OCI-M1 (cell line): ENCODE measurements at places on chromosomes 6 and 20.

DNA sequence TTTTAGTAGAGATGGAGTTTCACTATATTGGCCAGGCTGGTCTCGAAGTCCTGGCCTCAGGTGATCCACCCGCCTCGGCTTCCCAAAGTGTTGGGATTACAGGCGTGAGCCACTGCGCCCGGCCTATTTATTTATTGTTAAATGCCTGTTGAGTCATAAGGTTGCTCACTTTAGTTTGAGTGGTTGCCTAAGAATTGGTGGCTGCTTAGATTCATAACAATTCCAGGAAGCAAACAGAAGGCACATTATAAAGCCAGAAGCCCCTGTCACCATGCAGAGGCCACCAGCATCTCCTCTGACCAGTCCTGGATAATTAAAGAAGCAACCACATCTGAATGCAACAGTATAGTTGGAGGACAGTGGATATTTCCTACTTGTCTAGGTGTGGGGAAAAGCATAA is 24.0 kb upstream of the ARMH2 start:
- DNase-seq = no peak

- peak; percentile 91 for DNase-seq
These were observed 129.4 kb upstream of the RIN2 start for GRCh38 chr20:19628570-19629134.

GRCh38 chr20:14295238-14295637 is 42.2 kb downstream of the FLRT3 start:
- DNase-seq = no peak

GRCh38 chr6:161407581-161407980 is 133.7 kb upstream of the AGPAT4 start:
- peak; percentile 94 for DNase-seq

DNA sequence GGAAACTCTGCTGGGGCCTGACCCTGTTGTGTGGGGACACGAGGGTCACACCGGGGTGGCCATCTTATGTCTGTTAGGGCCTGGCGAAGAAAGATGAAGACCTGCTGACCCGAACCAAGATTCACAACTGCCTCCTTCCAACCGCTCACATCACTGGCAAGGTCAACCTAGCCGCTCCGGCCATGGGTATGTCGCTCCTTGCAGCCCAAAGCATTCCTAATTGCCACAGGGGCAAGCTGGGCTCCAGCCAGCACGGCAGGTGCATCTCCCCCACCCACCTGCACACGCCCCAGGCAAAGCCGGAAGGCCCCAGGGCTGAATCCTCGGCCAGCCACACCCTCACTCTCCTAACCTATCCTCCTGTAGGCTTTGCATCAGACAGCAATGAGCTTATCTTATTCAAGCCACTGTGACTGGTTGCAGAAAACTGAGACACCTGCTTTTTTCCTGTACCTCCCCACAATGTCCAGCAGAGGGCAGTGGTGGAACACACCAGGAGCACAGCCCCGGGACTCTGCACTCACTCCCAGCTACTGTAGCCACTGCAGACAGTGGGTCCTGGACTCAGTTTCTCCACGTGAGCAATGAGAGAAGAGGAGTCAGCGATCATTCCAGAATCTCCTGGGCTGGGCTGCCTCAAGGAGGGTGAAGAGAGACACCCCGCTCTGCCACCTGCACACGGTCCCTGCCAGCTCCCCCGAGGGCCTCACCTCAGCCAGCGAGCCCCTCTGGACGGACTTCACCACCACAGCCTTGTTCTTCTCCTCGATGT is 170.2 kb downstream of the PREX1 start:
- DNase-seq = peak; percentile 88

GRCh38 chr20:2172305-2173175 is 70.9 kb downstream of the STK35 start:
- peak; percentile 81 for DNase-seq

DNA sequence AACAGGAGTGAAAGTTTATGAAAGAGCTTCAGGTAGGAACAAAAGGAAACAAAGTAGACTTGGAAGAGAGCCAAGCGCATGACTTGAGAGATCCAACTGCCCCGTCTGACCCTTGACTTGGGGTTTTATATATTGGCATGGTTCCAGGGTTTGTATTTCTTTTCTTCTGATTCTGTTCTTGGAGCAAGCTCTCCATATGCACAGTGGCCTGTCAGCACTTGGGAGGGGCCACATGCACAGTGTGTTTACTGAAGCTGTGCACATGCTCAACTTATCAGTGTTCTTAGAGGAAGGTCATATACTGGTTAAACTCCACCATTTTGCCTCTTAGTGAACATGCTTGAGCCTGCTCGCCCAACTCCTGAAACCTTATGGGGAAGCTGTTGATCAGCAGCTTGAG is 953.7 kb downstream of the TFAP2A start:
- peak; percentile 16 for DNase-seq

DNA sequence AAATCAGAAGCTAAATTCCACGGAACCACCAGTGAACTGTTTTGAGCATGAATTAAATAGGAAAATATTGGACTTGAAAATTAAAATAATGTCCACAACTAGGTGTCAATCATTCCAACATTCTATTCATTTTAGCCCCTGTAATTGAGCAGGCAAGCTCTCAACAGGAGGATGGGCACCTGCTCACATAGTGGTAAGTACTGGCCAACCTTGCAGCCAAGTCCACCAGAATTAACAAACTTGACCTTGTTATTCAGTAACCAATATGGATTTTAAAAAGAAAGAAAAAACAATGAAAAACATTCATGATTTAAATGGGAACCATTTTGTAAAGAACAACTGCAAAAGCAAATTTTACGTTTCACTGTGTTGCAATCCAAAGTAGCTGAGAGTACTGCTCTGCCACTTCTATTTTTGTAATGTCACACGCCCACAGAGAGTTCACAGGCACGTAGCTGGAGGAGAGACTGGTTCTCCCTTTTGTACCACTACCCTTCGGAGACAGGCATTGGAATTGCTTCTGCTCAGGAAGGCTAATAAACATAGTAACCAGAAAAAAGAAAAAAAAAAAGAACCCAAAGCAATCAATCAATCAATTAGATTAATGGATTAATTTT is 75.2 kb upstream of the F13A1 start:
- no peak for DNase-seq

DNA sequence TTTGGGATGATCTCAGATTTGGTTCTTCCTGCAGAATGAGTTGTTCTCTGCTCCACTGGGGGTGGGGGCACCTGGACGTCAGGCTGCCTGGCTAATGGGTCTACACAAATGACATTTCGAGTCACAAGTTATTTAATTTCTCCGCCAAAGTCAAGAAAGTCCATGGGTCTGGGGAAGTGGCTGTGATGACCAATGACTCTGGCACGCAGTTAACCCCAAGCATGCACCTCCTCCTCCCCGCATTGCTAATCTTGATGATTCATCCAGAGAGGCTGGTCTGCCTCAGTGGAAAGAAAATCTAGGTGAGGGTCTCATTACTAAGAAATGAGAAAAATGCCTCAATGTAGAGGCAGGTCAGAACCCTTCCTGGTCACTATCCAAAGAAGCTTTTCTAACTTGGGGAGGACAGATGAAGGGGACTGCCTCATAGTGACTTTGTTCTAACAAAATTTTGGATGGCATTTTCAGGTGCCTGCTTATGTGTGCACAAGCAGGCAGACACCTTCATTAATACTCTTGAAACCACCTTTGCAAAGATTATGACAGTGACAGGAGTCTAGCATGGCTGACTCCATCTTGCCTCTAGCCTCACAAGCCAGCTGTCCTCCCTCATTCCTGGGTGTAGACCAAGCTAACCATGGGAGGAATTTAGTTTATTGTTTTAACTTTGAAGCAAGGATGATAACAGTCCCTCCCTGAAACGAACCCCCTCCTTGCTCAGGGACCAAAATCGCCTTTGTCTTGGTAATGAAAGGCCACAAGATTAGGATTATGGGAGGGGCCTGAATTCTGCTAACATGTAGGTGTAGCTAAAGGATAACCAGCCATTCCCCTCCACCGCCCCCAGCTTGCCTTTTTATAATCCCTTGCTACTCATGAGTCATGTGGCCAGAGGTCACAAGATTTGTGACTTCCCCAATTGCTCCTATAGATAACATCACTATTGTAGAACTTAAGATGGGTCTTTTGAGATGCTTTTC is 98.6 kb upstream of the MRPS10 start:
- peak; percentile 87 for DNase-seq

GRCh38 chr20:16241911-16242310 is 331.3 kb downstream of the KIF16B start:
- peak; percentile 24 for DNase-seq
